Activated B cell treated with CpG ODN at 0.5 μM for 24 hours (primary cell): ENCODE measurements at places on chromosomes 2 and 18. TPM values are rescaled to one million over a fixed set of nuclear protein-coding genes. Genes with fewer than 3 reads are reported as not detected.

DSG4 gene
- total RNA-seq: not detected in 2 replicates

ASB18 gene
- not detected in 2 replicates for total RNA-seq

GRCh38 chr18:12694032-12694431 lies 8.5 kb downstream of the CEP76 start:
- H3K4me3 ChIP-seq: no peak overlapping the region
- no peaks in the 10 kb centered on the region for H3K27me3 ChIP-seq
- H3K4me1 ChIP-seq: no peaks in the 10 kb centered on the region

- no peak for DNase-seq
- no peak overlapping the region for H3K27ac ChIP-seq
- no peaks in the 10 kb centered on the region for H3K4me1 ChIP-seq
- no peaks in the 10 kb centered on the region for H3K27me3 ChIP-seq
- no peak overlapping the region for H3K4me3 ChIP-seq
These were observed 299.9 kb downstream of the CCDC74A start for GRCh38 chr2:131827481-131828163.

- no peaks in the 10 kb centered on the region for H3K36me3 ChIP-seq
- no peak overlapping the region for H3K4me3 ChIP-seq
- no peak for DNase-seq
- peaks cover 12% of the 10 kb centered on the region for H3K27me3 ChIP-seq
- H3K27ac ChIP-seq: no peak overlapping the region
- no peaks in the 10 kb centered on the region for H3K4me1 ChIP-seq
These were observed 65.1 kb downstream of the LOXHD1 start for GRCh38 chr18:46591783-46592391.

DNA sequence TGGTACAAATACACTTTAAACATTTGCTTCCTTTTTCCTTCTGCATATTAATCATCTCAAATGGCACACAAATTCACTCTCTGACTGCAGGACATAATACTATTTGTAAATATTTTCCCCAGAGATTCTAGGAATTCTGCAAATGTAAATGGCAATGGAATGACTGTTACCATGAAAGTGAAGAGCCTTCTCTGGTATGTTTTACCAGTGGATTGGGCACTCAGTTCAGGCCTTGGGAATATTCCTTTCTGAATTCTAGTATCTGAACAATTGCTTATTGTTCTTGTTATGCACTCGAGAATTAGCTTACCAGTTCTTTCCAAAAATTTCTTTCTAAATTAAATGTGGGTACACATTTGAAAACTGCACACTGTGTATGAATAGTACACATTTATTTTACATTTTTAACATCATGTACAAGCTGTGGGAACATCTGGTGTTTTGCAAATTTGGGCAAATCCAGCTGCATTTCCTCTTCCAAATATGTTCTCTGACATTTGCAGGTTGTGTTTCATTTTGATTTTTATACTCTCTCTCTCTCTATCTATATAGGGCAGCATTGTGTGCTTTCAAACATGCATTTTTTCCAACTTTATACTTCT lies 289.1 kb downstream of the NBAS start:
- H3K27ac ChIP-seq: no peak overlapping the region
- peaks cover 65% of the 10 kb centered on the region for H3K36me3 ChIP-seq
- no peak for DNase-seq
- H3K4me3 ChIP-seq: no peak overlapping the region
- H3K27me3 ChIP-seq: no peaks in the 10 kb centered on the region

- peak overlapping the region; percentile 82 for H3K4me3 ChIP-seq
- H3K27ac ChIP-seq: no peak overlapping the region
- peak; percentile 21 for DNase-seq
- H3K27me3 ChIP-seq: peaks cover 38% of the 10 kb centered on the region
These were observed 993 bp downstream of the RBMS1 start for GRCh38 chr2:160492401-160493226.

GRCh38 chr2:99382143-99382542 lies 45.0 kb downstream of the EIF5B start:
- no peak overlapping the region for H3K27ac ChIP-seq
- no peaks in the 10 kb centered on the region for H3K27me3 ChIP-seq
- H3K4me1 ChIP-seq: no peaks in the 10 kb centered on the region
- no peak overlapping the region for H3K4me3 ChIP-seq
- peaks cover 88% of the 10 kb centered on the region for H3K36me3 ChIP-seq

DNA sequence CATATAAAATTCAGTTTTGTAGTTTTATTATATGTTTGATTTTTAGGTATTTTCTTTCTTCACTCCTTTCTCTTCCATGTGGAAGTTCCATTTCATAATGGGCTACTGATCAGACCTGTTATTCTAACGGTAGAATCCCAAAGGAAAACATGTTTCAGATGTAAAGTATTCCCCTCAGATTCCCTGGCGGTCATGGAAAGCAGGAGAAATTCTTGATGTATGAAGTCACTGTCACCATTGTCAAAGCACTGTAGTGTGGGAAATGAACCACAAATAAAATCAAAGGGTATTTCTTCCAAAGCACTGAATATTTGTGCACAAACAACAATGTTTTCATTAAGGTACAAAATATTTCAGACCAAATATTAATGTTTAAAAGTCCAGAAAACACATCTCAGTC lies 237.3 kb upstream of the KLHL14 start:
- H3K36me3 ChIP-seq: no peaks in the 10 kb centered on the region
- no peaks in the 10 kb centered on the region for H3K4me1 ChIP-seq
- H3K4me3 ChIP-seq: no peak overlapping the region
- no peak for DNase-seq
- no peak overlapping the region for H3K27ac ChIP-seq

- no peak overlapping the region for H3K4me3 ChIP-seq
- no peaks in the 10 kb centered on the region for H3K27me3 ChIP-seq
- no peak overlapping the region for H3K27ac ChIP-seq
- H3K4me1 ChIP-seq: peaks cover 72% of the 10 kb centered on the region
- H3K36me3 ChIP-seq: no peaks in the 10 kb centered on the region
- DNase-seq: no peak
These were observed 41.0 kb downstream of the MRPL35 start for GRCh38 chr2:86240251-86240650.

DNA sequence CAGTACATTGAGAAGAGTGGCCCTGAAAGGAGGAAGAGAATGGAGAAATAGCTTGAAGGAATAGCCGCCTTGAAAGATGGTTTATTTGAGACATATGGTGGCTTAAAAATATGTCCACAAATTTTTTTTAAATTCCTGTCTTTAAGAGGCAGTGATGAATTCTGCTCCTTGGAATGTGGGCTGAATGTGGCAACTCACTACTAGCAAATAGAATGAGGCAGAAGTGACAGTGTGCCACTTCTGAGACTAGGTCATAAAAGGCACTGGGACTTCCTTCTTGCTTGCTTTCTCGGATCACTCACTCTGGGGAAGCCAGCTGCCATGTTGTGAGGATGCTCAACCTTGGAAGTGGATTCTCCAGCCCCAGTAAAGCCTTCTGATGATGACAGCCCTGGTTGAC lies 67.0 kb downstream of the FAM161A start:
- no peak for DNase-seq
- no peak overlapping the region for H3K27ac ChIP-seq
- H3K4me1 ChIP-seq: no peaks in the 10 kb centered on the region
- no peak overlapping the region for H3K4me3 ChIP-seq
- H3K36me3 ChIP-seq: no peaks in the 10 kb centered on the region

DNA sequence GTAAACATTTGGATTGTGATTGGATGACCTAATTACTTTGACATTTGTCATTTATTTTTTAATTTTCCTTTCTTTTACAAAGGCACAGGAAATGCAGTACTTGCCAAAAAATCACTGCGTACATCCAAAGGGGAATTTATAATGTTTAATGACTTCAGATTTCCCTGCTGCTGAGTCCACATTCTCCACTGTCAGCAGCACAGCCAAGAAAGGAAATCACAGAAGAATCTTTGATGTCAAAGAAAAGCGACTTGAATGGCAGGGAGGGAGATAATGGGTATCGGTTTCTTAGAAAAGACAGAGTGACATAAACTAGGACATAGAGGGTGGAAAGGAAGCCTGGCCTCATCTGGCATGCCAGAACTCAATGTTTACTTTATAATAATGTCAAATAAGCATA lies 41.4 kb upstream of the COPS8 start:
- H3K27me3 ChIP-seq: peaks cover 9% of the 10 kb centered on the region
- no peak overlapping the region for H3K4me3 ChIP-seq
- H3K36me3 ChIP-seq: peaks cover 1% of the 10 kb centered on the region
- H3K27ac ChIP-seq: no peak overlapping the region
- no peak for DNase-seq

DNA sequence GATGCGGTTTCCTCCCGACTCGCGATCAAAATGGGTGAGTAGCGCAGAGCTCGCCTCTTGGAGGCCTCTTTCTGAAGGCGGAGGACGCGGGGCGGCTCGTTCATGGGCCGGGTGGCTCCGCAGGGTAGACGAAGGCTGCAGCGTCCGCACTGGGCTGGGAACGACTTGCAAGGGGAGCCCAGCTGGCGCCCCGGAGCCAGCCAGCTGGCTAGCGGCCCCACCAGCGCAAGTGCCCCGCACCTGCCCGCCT lies 328 bp upstream of the PASK start:
- no peaks in the 10 kb centered on the region for H3K27me3 ChIP-seq
- DNase-seq: no peak
- peak overlapping the region; percentile 100 for H3K4me3 ChIP-seq
- peak overlapping the region; percentile 85 for H3K27ac ChIP-seq

GRCh38 chr2:167555098-167555720 lies 666.9 kb downstream of the XIRP2 start:
- no peak overlapping the region for H3K27ac ChIP-seq
- H3K4me3 ChIP-seq: no peak overlapping the region
- H3K27me3 ChIP-seq: no peaks in the 10 kb centered on the region
